Activated CD4-positive, alpha-beta T cell treated with anti-CD3 and anti-CD28 coated beads for 24 hours (primary cell): ENCODE measurements at places on chromosomes 16 and 17.

- no peak for DNase-seq
These were observed 19.9 kb downstream of the CYB5D2 start for GRCh38 chr17:4162775-4163466.

DNA sequence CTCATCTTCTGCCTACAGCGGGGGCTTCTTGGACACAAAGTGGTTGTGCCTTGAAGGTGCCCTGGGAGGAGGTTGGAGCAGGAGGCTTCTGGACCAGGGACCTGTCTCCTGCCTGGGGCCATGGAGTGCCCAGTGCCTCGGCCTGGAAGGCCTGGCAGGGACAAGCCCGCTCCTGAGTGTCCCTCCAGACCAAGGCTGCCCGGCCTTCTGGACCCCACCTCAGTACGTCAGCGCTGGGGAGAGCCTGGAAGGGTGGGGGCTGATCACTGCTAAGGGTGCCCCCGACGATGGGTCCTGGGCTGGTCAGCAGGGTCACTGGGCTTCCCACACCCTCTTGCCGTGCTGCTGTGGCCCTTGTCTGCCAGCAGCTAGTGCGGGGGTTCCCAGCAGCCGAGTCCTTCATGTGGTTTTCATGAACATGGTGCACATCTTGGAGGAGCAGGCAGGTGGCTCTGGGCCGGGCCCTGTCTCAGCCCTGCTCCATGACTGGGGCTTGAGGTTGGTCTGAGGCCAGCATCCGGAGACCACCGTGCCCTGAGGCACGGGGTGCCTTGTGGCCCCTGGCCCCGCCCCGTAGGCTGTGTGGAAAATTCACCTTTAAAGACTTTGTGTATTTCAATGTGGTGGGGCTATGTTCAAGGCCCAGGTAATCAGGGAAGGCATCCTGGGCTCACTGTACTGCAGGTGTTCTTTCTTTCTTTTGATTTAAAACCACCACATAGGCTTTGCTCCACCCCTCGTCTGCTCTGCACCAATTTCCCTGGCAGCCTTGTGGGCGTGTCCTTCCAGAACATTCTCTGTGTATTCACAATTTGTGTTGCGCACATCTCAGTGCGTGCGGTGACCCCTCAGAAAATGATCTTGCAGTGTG lies 22.4 kb downstream of the MGRN1 start:
- no peak for DNase-seq

DNA sequence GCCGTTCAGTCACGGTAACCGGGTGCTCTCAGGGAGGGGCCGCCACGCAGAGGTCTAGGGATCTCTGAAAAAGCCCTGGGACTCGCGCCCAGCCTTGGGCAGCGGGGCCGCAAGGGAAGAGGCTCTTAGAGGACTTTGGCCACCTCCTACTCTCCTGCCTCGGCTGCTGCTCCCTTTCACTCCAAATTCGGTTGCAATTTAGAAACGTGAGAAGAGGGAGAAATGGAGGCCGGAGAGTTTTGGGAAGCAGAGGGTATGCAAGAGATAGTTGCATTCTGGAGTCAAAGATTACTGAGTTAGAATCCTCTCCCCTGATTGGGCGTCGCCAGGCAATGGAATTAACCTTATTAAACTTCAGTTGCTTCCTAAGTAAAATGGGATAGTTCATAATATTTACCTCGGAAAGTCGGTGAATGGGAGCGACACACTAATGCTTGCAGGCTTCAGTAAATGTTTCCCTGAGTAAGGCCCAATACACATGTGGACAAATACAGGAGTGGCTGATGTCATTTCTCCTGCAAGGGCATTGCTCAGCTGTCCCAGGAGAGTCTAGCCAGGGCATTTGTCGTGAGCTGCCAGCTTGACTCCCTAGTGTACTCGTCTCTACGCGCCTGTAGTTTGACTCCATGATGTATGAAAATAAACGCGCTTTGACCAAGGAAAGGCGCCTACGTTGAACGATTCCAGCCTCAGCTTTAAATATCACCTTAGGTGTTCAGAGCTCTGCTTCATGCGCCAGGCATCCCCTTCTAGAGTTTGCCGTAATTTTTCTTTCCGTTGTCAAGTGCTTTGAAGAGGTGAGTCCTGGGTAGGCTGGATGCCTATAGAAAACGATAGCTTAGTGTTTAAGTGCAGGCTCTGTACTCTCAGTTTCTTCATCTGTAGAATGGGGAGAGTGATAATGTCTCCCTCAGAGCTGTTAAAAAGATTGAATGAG lies 667 bp downstream of the OGFOD1 start:
- peak; percentile 5 for DNase-seq

- no peak for DNase-seq
These were observed 73.5 kb downstream of the TIMM22 start for GRCh38 chr17:1070411-1070810.

DNA sequence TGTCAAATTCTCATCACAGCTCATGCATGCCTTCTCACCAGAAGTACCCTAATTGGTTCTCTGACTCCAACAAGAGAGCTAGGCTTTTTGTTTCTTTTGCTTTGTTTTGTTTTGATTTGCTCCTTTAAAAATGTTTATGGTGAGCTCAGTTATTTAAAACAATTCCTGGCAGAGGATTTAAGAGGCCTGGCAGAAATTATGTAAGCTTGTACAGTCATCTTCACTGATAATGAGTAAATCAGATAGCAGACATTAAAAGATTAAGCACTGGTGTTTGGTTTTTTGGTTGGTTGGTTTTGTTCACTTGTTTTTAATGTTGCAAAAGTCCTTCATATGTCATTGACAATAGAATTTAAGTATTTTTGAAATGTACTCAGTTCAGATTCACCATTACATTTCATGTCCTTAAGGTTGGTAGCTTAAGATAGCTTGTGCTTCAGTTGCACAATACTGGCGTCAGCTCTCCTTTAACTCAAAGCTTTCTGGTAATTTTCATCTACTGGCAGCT lies 378.9 kb downstream of the CDH13 start:
- DNase-seq: no peak

- DNase-seq: no peak
These were observed 20.5 kb downstream of the ERCC4 start for GRCh38 chr16:13940397-13940933.
